Vagina (tissue), 2 donors: ENCODE measurements at places on chromosomes 6 and 20.

DNA sequence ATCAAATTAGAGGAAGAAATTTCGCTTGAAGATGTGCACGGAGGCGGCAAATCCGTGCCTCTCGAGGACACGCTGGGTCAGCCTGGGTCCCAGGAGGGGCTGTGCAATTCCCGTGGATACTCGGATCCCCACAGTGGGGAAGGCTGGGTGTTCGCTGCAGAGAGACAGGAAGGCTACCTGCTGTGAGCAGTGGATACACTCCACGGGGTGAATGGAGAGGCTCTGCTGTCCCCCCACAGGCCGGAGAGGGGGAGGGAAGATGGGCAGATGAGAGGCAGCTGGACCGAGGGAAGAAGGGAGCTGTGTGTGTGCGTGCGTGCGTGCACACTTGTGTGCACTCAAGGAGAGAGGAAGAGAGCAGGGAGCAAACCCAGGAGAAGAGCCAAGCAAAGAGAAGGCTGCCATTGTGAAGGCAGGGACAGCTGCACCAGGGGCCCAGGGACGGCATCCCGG lies 57.3 kb downstream of the SULF2 start:
- DNase-seq: no peak

GRCh38 chr20:346640-347316 lies at the start of gene NRSN2:
NRSN2 (plus strand) TSS chr20:347111; CDS start chr20:349644, 2,533 bp downstream.
- no peak for DNase-seq

- no peak for DNase-seq
These were observed 94.3 kb upstream of the FAM8A1 start for GRCh38 chr6:17505767-17506280.

DNA sequence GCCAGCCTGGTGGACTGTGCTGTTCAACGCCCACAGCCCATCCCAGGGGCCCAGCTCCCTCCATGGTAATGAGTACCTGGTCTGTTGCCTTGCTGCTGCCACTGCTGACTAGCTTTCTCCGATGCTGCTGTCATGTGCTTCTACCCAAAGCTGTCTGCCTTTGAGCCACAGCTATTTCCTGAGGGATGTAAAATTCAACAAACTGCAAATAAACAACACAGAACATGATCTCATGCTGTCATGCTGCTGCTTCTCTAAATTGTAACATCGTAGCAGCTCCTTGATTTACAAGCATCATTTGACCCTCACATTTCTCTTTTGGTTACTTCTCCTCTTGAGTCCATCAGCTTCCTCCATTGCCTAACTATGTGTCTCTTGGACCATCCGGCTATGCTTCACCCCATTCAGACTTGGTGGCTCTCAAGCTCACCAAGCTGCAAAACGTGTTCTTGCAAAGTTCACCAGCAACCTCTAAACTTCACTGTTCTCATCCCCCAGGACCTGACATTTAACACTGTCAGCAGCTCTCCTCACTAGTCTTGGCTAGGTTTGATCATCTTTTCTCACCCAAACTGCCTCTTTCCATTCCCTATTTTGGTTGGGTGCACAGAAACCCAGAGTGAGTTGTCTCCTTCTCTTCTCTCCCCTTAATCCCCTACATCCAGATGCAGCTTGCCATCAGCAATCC lies 54.6 kb downstream of the FYN start:
- no peak for DNase-seq

DNA sequence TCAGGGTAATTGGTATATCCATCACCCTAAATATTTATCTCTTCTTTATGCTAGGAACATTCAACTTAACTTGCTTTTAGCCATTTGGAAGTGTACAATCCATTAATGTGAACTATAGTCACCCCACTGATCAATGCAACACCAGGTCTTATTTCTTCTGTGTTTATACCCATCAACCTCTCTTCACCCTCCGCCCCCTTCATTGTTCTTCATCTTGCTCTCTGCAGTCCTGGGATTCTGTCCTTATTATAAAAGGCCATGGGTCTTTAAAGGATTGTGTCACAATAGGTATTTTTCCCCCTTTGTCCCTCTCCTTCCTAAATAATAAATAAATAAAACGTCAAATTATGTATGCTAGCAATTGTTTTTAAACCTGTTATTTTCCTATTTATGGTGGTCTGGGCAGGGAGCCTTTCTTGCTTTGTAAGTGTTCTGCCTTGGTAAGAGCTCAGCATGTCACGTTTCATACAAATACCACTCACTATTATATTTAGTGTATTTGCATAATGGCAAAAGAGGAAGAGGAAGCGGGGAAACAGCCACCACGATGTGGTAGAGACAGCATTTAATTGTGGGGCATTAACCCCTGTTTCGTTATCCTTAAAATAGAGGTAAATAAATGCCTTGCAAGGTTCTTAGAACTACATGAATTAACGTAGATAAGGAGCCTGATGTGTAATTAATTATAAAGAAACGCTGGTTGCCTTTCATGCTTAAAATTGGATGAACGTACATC lies 1.9 kb downstream of the ABRACL start:
- no peak for DNase-seq

GRCh38 chr6:45538641-45539547 lies 161.2 kb upstream of the SUPT3H start:
- no peak for DNase-seq

- DNase-seq: no peak
These were observed 53.0 kb upstream of the NOP56 start for GRCh38 chr20:2599288-2600006.
